ENCODE measurements at places on chromosomes 11 and 22.

DNA sequence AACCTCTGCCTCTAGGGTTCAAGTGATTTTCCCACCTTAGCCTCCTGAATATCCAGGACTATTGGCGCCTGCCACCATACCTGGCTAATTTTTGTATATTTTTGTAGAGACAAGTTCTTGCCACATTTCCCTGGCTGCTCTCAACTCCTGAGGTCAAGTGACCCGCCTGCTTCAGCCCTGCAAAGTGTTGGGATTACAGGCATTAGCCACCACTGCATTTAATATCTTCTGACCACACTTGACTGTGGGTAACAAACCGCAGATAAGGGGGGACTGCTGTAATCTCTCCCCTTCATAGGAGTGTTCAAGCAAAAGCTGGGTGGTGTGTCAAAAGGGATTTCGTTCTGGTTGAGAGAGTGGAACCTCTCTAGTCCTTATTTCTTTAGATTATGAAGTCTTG lies 53.4 kb downstream of the GRAMD1B start:
- no peak for DNase-seq

GRCh38 chr22:32034275-32034674 lies 8.8 kb upstream of the SLC5A1 start:
- DNase-seq = no peak

- DNase-seq = no peak
Observed at GRCh38 chr11:122721964-122722266, 66.4 kb downstream of the UBASH3B start.

DNA sequence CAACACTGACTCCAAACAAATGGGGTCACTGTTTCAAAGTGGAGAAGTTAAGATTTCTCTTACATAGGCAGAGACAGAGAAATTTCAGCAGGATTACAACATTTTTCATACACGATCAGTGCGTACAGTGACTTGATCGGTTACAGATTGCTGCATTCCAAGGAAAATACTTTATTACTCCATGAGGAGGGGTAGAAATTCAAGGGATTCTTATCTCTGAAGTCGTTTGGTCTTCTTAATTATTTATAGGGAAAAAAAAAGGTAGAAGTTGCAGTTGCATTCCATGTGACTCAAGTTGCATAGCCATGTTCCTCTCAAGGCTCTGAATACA lies 10.7 kb upstream of the SMIM38 start:
- DNase-seq = no peak

DNA sequence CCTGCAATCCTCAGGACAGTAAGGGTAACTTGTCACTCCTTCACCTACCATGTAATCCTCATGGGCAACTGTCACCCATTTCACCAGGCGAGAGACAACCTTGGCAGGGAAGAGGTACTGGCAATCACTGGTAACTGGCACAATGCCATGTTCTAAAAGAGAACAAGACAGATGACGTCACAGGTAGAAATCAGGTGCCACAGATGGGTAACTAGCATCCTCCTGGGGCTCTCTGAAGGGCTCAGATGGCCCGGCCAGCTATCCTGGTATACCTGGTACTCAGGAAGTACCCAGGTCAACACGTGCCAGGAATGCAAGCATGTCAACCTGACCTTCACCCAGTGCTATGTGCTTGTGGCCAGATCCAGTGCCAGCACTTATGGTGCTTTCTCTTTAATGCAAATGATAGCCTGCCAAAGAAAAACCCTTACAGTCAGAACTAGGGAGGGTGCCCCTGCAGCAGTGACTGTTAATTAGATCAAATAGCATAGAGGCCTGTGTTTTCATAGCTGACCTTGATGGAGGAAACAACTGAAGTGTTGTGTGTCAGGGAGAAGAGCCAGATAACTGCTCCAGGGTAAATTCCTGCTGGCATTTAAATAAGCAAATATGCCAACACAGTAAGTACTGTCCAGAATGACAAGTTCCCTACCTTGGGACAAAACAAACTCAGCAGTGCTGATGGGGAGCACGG lies 36.2 kb downstream of the THOC5 start:
- no peak for DNase-seq

DNA sequence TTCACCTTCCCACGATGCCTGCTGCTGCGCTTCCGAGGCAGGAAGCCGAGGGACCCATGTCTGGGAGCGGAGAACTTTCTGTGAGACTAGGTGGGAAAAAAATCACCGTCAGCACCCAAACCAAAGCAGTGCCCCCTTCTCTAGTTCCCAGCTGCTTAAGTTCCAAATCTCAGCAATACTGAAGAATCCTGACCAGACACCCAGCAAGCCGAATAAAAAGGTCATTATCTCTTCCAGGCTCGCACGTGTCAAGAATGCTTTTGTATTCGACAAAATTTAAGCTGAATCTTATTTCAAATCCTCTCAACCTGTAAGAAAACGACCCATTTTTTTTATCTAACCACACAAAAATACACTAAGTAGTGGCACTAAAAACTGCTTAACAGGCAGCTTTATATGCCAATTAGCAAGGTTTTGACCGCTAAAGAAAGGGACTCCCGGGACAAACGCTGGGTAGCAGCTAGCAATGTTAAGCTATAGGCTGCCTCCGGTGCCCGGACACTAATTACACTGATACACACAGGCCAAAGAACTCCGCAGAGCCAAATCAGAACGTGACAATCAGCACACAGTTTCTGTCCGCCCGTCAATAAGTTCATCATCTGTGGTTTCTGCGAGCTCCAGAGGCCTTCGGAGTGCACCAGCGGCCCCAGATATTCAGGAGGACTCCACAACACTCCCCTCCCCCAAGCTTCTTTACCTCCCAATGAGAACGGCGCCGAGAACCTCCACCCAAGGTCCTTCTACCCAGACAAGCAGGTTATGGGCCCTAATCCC lies 728 bp downstream of the RPL3 start:
- DNase-seq = no peak

- no peak for DNase-seq
Observed at GRCh38 chr11:22163394-22163797, 29.5 kb upstream of the ANO5 start.

- no peak for DNase-seq
Observed at GRCh38 chr11:40401132-40401853, 1058.2 kb downstream of the LRRC4C start.

- no peak for DNase-seq
Observed at GRCh38 chr11:58905721-58906547, 33.4 kb upstream of the GLYATL1 start.

DNA sequence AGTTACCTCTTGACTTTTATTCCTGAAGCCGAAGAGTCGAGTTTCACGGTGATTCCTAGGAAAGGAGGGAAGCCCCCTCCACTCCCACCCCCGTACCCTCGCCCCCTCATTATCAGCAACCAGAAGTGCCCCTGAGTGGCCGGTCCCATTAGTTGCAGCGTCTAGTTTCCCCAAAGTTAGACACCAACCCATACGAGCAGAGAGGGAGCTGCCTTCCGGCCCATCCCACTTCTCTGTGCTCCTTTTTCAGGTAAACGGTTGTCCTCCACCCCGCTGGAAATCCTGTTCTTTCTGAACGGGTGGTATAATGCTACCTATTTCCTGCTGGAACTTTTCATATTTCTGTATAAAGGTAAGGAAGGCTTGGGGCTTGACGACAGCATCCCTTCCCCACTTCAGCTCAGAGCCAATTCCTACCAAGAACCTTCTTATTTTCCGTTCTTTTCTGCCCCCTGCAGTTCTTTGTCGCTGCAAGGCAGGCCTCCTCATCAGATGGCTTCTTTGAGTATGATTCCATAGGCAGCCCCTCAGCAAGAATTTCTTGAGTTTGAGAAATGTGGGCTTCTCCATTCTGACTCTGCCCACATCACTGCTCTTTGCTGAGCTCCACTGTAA lies 701 bp downstream of the TMEM216 start:
- no peak for DNase-seq

DNA sequence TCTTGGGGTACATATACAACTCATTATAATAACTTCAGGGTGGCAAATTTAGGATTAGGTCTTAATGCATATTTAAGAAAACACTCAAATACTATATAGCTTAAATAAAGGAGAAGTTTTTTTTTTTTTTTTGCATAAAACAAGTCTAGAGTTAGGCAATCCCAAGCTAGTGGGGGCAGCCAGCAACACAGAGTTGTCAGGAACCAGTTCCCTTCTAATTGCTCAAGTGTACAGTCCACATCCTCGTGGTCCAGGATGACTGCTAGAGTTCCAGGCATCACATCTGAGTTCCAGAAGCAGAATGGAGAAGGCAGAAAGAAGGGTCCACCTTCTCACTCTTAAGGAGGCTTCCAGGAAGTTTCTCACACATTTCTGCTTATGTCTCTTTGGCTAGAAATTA lies 261.9 kb upstream of the PLET1 start:
- DNase-seq = no peak

DNA sequence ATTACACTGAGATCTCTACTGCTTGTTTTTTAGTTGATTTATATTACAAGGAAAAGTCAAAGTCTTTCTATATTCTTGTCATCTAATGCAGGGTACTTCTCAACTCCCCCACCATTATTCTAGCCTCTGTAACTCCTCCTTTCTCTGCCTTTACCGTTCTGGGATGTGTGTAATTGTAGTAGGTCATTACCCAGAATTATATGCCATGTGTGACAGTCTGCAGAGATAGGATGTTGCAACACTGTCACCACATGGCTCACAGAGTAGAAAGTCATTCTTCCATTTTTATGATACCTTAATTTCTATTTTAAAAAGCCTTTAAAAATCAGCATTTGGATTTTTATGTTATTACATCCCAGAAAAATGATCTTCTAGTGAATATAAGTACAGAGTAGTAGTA lies 32.7 kb downstream of the ZNF143 start:
- no peak for DNase-seq

DNA sequence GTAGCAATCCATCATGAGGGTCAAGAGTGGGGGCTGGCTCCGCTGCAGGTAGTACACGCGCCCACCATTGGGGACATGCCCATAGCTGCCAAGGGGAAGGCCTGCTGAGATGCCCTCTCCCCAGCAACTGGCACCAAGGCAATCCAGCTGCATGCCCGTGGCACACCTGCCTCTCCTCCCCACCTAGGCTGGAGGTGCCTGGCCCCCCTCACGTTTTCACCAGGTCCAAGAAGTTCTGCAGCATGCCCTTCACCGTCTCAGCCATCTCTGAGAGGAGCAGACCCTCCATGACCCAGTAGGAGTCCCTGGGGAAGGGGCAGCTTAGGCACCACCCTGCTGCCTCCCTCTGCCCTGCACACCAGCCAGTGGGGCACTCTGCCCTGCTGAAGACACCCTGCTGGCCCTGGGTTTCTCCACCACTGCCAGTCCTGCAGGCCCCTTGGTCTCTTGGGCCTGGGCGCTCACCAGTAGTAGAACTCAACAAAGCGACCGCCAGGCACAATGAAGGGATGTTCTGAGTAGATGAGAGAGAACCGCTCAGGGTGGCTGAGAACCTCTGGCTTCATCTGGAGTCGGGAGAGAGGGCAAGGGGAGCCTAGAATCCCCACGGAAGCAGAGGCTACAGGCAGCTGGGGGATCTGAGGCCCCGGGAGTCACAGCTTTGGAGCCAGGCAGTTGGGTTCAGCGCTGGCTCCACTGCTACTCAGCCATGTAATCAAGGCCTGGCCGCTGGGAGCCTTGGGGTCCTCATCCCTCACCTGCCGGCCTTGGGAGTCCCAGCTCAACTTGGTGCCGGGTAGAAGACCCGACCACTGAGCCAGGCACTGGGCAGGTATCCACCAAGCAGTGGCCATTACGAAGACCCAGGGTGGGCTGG lies 17.8 kb downstream of the TREH start:
- DNase-seq = no peak

- no peak for DNase-seq
Observed at GRCh38 chr11:1171985-1172728, 14.4 kb downstream of the MUC5AC start.

DNA sequence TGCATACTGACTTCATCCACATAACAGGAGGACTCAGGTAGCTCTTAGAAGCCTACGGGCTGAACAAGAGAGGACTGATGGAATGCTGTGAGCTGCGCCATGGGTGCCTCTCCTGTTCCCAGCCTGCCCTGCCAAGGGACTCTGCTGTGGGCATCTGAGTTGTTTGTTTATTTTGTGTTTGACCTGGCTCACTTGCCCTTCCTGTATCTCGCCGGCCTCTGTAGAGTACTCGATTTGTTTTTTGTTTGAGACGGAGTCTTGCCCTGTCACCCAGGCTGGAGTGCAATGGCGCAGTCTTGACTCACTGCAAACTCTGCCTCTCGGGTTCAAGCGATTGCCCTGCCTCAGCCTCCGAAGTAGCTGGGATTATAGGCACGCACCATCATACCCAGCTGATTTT lies 1.8 kb downstream of the TTC38 start:
- DNase-seq = no peak

DNA sequence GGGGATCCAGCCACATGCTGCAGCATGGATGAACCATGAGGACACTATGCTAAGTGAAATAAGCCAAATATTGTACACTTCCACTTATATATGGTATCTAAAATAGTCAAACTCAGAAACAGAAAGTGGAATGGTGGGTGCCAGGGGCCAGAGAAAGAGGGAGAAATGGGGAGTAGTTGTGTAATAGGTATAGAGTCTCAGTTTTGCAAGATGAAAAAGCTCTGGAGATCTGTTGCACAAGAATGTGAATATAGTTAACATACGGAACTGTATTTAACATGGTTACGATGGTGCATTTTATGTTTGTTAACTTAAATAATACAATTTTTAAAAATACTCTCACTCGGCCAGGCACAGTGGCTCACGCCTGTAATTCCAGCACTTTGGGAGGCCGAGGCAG lies 21.2 kb downstream of the GDPD5 start:
- DNase-seq = no peak

GRCh38 chr11:14148653-14149273 lies 186.2 kb downstream of the SPON1 start:
- no peak for DNase-seq

DNA sequence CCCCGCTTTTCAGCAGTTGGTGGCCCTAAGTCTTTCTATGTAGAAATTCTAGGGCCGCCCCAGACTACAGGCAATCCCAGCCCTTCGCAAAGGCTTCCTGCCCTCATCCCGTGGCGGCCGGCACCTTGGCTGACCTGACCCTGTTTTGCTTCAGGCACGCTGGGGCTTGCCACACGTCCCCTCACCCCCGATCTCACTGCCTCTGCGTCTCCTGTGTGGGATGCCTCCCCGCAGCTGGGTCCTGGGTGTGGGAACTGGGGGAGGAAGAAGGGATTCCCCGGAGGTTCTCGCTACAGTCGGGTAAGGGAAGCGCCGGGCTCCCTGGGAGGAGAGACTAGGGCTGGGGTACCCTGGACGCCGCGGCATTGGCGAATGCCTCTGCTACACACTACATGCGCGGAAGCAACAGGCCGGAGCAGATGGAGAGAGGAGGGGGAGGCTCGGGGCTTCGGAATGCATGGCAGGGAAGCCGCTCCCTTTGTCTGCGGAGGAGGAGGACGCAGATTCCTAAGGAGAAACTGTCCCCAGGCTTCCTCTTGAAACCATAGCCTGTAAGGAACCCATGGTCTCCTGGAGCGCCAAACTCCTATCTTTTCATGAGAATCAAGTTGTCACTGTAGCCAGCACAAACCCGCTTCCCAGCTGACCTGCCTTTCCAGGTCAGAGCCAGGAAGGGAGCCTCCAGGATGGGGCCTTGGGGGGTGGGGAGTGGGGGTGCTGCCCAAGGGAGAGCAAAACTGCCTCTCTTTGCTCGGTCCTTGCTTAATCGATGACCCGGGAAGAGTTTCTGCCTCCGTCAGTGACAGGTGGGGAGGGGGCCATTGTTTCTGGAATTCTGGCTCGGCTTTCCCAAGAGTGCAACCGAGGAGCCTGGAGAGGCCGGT lies 1.4 kb downstream of the DTX4 start:
- no peak for DNase-seq

Data from NCI-H187 (cell line).